Stomach (tissue), 19 donors: ENCODE measurements at places on chromosomes 3 and 15. TPM values are rescaled to one million over a fixed set of nuclear protein-coding genes. Genes with fewer than 3 reads are reported as not detected.

DNA sequence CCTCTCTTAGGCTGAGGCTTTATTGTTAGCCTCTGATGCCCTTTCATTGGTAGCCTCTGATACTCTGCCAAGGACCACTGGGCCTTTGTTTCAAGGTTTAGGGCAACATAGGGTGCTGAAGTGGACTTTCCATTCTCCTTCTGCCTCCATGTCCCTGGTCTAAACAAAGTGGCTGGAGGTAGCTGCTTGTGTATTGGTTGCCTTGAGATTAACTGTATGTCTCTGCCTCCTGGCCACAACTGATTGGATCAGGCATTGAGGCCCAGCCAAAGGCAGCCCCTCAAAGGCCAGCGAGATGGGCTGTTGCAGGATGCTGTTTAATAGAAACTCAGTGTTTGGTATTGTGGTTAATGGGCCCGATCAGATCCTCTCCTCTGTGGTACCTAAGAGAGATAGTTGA, 77.9 kb upstream of the PRR23C start:
- H3K27ac ChIP-seq: no peak overlapping the region
- H3K36me3 ChIP-seq: no peaks in the 10 kb centered on the region
- no peak for DNase-seq
- no peak overlapping the region for H3K4me3 ChIP-seq
- H3K4me1 ChIP-seq: no peaks in the 10 kb centered on the region
- H3K27me3 ChIP-seq: no peaks in the 10 kb centered on the region

DNA sequence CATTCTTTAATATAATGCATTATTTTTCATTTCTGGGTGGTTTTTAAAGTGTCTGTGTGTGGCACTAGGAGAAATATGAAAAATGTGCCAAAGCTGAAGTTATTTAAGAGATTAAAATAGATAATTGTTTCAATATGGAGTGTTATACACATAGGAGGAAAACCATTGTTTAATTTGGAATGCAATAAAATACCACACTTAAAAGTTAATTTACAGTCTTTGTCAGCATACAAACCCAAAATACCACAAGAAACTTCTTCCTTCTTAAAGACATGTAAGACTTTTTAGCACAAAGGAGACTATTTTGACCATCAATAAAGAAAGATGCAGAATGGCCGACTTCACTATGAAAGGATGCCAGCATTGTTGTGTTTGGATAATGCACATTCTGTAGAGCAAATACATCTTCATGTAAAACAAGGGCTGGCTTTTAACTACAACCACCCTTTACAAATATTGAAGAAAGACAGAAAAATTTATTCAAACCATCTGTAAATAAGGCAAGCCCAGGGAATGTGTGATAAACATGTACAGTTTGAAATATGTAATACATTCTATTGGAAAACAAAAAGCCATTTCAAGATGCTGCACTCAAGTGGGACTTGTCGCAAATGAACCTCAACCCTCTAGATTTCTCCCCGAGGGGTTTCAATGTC, 1146.6 kb downstream of the ROBO1 start:
- H3K27ac ChIP-seq: no peak overlapping the region
- H3K4me1 ChIP-seq: no peaks in the 10 kb centered on the region

GRCh38 chr15:60649845-60650548, 171.1 kb upstream of the ICE2 start:
- H3K36me3 ChIP-seq: no peaks in the 10 kb centered on the region
- no peak for DNase-seq

GRCh38 chr15:58631319-58631718, 118.2 kb downstream of the ADAM10 start:
- peaks cover 13% of the 10 kb centered on the region for H3K4me1 ChIP-seq
- no peak overlapping the region for H3K4me3 ChIP-seq
- H3K27me3 ChIP-seq: no peaks in the 10 kb centered on the region
- no peak overlapping the region for H3K27ac ChIP-seq
- H3K36me3 ChIP-seq: peaks cover 14% of the 10 kb centered on the region

Gene LNP1
- total RNA-seq: not detected

Gene SLC6A11
- total RNA-seq: not detected

Gene COL6A5
- total RNA-seq: not detected

- no peak overlapping the region for H3K27ac ChIP-seq
- H3K36me3 ChIP-seq: no peaks in the 10 kb centered on the region
- H3K4me1 ChIP-seq: no peaks in the 10 kb centered on the region
- no peak for DNase-seq
- H3K27me3 ChIP-seq: no peaks in the 10 kb centered on the region
These were observed 8.3 kb downstream of the TF start for GRCh38 chr3:133754455-133754854.

DNA sequence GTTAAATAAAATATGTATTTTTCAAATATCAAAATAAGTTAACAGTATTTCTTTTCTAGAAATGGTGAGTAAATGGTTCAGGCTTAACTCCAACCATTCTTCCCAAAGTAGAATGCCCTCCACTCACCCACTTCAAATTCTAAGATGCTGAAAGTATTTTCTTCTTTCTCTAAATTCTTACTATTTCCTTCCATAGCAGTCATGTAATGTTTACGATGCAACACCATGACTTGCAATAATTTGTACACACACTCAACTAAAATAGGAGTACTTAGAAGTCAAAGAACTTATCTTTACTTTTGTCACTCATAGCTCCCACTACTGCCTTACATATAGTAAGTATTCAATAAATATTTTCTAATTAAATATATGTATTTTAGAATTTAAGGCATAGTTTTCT, 65.0 kb downstream of the AQR start:
- H3K4me1 ChIP-seq: no peaks in the 10 kb centered on the region
- no peak for DNase-seq
- no peaks in the 10 kb centered on the region for H3K27me3 ChIP-seq
- H3K4me3 ChIP-seq: no peak overlapping the region
- no peak overlapping the region for H3K27ac ChIP-seq

- H3K4me1 ChIP-seq: peaks cover 56% of the 10 kb centered on the region
- DNase-seq: no peak
- H3K36me3 ChIP-seq: peaks cover 23% of the 10 kb centered on the region
- peak overlapping the region; percentile 22 for H3K27ac ChIP-seq
These were observed 7.3 kb upstream of the ISG20 start for GRCh38 chr15:88631464-88632028.

Gene CORO2B
- 2.3 TPM for total RNA-seq

DNA sequence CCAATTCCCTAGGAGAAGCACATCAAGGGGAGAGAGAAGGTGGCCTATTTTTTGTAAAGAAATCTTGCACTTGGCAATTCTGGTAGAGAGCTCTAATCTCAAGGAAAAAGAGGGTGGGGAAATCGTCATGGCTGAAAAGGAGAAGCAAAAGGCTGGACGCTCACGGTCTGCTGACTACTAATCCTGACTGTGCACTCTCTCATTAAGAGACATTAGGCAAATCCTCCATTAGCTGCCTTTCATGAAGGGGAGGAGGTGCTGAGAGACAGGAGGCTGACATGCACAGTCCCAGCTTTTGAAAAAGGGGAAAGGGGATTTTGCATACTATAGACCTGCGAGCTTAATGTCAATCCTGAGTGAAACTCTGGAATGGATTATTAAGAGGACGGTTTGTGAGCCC, 170.0 kb downstream of the NR2F2 start:
- no peaks in the 10 kb centered on the region for H3K4me1 ChIP-seq
- H3K27ac ChIP-seq: no peak overlapping the region
- no peak for DNase-seq
- no peaks in the 10 kb centered on the region for H3K27me3 ChIP-seq
- H3K36me3 ChIP-seq: no peaks in the 10 kb centered on the region

Gene HYAL3
- not detected for total RNA-seq

- peaks cover 19% of the 10 kb centered on the region for H3K4me1 ChIP-seq
- H3K27ac ChIP-seq: no peak overlapping the region
- H3K4me3 ChIP-seq: no peak overlapping the region
- peaks cover 8% of the 10 kb centered on the region for H3K36me3 ChIP-seq
- DNase-seq: no peak
These were observed 145.9 kb downstream of the DNAJB8 start for GRCh38 chr3:128320551-128321340.

- peaks cover 28% of the 10 kb centered on the region for H3K4me1 ChIP-seq
- H3K27ac ChIP-seq: no peak overlapping the region
- no peak overlapping the region for H3K4me3 ChIP-seq
- DNase-seq: no peak
- no peaks in the 10 kb centered on the region for H3K27me3 ChIP-seq
- H3K36me3 ChIP-seq: no peaks in the 10 kb centered on the region
These were observed 190.6 kb downstream of the TCF12 start for GRCh38 chr15:57109005-57109404.

Gene MAP1A
- 5.3 TPM for total RNA-seq

DNA sequence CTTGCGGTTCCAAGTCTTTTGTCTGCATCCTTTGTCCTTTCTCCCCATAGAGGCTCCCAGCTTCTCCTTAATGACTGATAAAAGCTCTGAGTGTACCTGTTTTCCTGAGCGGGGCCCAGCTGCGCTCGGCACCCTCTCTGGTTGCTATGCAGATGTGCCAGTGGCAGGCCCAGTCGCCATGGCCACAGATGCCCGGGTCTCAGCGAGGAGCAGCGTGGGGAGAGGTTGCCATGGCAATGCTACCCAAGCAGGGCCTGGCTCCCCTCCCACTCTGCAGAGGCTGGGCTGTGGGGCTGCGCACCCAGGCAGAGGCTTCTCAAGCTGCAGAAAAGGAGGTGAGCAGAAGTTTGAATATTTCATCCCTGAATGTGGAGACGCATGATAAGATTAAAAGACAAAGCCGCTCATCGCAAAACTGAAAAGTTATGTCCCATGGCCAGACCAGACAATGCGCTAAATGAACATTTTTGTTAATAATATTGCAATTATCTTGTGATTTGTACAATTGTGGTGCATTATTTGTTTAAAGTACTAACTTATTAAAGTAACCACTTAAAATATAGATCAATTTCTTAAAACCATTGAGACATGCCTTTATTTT, 66.1 kb downstream of the TPRA1 start:
- H3K27ac ChIP-seq: no peak overlapping the region
- no peak overlapping the region for H3K4me3 ChIP-seq

- H3K4me1 ChIP-seq: peaks cover 62% of the 10 kb centered on the region
- no peak for DNase-seq
- no peak overlapping the region for H3K4me3 ChIP-seq
These were observed 52.1 kb downstream of the DAPK2 start for GRCh38 chr15:63994073-63994600.

Gene CYP11A1
- total RNA-seq: not detected

- no peak overlapping the region for H3K27ac ChIP-seq
- H3K4me3 ChIP-seq: no peak overlapping the region
- no peaks in the 10 kb centered on the region for H3K27me3 ChIP-seq
- DNase-seq: no peak
These were observed 296.9 kb downstream of the RAP2B start for GRCh38 chr3:153458881-153459280.

Gene MORC1
- not detected for total RNA-seq

GRCh38 chr15:41989573-41990242, 17.4 kb upstream of the EHD4 start:
- no peaks in the 10 kb centered on the region for H3K4me1 ChIP-seq
- no peaks in the 10 kb centered on the region for H3K27me3 ChIP-seq
- no peak overlapping the region for H3K27ac ChIP-seq
- H3K4me3 ChIP-seq: no peak overlapping the region
- H3K36me3 ChIP-seq: no peaks in the 10 kb centered on the region

DNA sequence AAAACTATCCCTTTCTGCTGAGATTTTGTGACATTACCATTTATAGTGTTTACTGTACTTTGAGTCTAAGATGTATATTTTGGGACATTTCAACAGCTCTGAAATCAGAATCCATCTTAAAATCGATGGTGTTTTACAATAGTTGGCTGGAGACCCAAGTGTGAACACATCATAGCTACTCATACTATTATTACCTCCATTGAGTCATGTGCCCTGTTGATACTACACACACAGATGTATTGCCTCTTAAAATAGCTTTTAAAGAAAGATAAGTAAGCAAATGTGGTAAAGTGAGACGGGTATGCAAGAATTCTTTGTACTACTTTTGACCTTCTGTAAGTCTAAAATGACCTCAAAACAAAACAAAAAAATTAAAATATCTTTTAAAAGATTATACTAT, 6.7 kb downstream of the LMOD3 start:
- no peak overlapping the region for H3K27ac ChIP-seq
- H3K36me3 ChIP-seq: no peaks in the 10 kb centered on the region
- no peaks in the 10 kb centered on the region for H3K27me3 ChIP-seq
- DNase-seq: no peak
- no peak overlapping the region for H3K4me3 ChIP-seq

DNA sequence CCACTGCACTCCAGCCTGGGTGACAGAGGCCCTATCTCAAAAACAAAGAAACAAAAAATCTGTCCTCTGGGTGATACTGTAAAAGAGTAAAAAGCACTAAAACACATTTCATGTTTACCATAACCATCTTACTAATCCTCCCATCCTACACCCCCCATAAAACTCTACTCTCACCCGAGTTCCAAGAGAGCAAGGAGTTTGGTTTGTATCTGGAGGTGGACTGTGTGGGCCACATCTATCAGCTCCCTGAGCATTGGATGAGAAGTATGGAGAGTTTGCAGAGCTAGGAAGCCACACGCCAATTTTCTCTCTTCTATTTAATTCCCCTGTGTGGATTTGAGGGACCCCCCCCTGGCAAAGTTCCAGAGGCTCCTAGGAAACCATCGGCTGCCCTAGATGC, 80.0 kb downstream of the ATP10A start:
- H3K36me3 ChIP-seq: peaks cover 14% of the 10 kb centered on the region
- DNase-seq: no peak
- H3K27me3 ChIP-seq: no peaks in the 10 kb centered on the region
- H3K27ac ChIP-seq: no peak overlapping the region

GRCh38 chr3:175980486-175981090, 1121.5 kb downstream of the NAALADL2 start:
- no peaks in the 10 kb centered on the region for H3K27me3 ChIP-seq
- H3K27ac ChIP-seq: no peak overlapping the region
- H3K4me3 ChIP-seq: no peak overlapping the region
- H3K4me1 ChIP-seq: no peaks in the 10 kb centered on the region
- DNase-seq: no peak

Gene KIF7
- 3.0 TPM for total RNA-seq

DNA sequence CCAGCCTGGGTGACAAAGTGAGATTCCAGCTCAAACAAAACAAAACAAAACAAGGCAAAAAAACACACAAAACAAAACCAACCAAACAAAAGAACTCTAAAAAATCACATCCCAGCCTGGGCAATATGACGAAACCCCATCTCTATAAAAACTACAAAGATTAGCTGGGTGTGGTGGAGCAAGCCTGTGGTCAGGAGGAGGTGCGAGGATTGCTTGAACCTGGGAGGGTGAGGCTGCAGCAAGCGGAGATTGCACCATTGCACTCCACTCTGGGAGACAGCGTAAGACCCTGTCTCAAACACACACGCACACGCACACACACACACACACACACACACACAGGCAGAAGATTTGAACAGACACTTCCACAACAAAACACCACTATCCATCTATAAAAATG, 99.6 kb downstream of the SHQ1 start:
- H3K4me3 ChIP-seq: no peak overlapping the region
- no peaks in the 10 kb centered on the region for H3K27me3 ChIP-seq
- DNase-seq: no peak
- no peaks in the 10 kb centered on the region for H3K36me3 ChIP-seq
- no peaks in the 10 kb centered on the region for H3K4me1 ChIP-seq

- H3K36me3 ChIP-seq: no peaks in the 10 kb centered on the region
- H3K4me3 ChIP-seq: no peak overlapping the region
- H3K27ac ChIP-seq: no peak overlapping the region
- H3K27me3 ChIP-seq: no peaks in the 10 kb centered on the region
- DNase-seq: no peak
- H3K4me1 ChIP-seq: peaks cover 23% of the 10 kb centered on the region
These were observed 181.8 kb downstream of the MCTP2 start for GRCh38 chr15:94412979-94413746.
